RPMI7951 (cell line): ENCODE measurements at places on chromosomes 5 and 9.

DNA sequence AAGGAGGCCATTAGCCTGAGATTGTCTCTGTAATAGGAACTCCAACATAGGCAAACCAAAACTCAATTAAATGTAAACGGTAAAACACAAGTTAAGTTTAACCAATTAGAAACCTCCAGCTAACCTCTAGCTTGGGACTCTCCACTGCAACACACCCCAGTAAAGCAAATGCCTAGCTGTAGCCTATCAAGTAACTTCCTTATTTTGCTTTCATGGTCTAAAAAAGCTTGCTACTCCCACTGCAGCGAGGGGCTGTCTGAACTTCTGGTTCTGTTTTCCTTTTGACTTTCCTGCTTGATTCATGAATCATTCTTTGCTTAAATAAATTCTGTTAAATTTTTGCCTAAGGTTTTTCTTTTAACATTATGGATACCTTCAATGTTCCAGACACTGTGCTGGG is 24.4 kb upstream of the C5orf46 start:
- no peak for DNase-seq

- no peak for DNase-seq
These were observed 937 bp upstream of the CD180 start for GRCh38 chr5:67197536-67197935.

DNA sequence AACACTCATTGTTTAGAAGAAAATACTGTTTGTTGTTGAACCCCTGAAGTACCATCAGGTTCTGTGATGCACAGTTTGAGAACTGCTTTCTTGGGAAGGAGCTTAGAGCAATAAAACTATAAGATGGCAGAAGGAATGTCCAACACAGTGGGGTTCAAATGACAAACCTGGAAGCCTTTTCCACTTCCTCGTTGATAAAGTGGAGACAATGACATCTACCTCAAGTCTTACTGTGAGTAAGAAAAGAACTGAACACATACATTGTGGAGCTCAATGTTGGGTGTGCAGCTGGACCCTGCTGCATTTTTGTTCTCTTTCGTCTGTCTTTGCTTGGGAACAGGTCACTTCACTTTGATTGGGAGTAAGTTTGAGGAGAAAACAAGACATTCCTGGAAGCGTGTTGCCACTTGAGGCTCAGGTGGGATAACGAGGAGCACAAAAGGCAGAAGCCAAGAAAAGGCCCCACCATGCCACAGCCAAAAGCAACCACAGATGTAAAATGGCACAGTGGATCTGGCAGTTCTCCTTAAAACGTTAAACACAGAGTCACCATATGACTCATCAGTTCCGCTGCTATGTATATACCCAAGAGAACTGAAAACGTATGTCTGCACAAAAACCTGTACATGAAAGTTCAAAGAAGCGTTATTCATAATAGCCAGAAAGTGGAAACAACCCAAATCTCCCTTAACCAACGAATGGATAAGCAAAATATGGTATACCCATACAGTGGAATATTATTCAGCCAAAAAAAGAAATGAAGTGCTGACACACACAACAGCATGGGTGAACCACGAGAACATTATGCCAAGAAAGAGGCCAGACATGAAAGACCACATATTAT is 42.9 kb upstream of the SUB1 start:
- DNase-seq, result peak; percentile 85

GRCh38 chr5:56321236-56321881 is 88.2 kb upstream of the ANKRD55 start:
- DNase-seq, result no peak

DNA sequence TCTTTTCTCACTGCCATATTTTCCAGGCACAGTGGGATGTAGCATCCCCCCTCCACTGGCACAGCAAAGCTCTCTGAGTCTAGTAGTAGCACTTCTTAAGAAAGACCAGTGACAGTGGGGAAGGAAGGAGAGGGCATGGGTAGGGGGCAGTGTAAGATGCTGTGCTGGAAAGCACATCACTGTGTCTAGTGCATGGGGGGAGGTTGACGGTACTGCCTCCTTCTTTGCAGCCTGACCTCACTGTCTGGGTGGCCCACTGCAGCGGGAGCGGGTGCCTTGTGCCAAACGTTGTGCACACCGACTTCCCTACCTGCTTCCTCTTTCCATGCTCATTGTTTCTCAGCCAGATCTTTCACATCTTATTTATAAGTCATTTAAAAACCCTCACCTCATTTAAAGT is 91.8 kb downstream of the PDE8B start:
- DNase-seq, result no peak

- no peak for DNase-seq
These were observed 104.1 kb upstream of the TUT7 start for GRCh38 chr9:86458191-86458855.
